ENCODE measurements at places on chromosomes 5 and 9.

- no peak for DNase-seq
These were observed 498.5 kb upstream of the TYRP1 start for GRCh38 chr9:12194731-12195130.

DNA sequence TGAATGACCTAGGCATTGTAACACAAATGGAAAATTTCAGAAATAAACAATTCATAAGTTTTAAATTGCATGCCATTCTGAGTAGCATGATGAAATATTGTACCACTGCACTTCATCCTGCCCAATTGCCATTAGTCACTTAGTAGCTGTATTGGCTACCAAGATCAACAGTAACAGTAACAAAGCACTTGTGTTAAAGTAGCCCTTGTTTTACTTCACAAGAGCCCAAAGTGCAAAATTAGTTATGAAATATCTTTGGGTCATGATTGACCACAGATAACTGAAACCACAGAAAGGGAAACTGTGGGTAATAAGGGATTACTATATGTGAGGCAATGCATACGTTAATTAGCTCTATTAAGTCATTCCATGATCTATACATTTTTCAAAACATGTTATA lies 33.3 kb upstream of the RORB start:
- DNase-seq: no peak

- DNase-seq: no peak
These were observed 750 bp downstream of the DNM1 start for GRCh38 chr9:128203707-128204551.

DNA sequence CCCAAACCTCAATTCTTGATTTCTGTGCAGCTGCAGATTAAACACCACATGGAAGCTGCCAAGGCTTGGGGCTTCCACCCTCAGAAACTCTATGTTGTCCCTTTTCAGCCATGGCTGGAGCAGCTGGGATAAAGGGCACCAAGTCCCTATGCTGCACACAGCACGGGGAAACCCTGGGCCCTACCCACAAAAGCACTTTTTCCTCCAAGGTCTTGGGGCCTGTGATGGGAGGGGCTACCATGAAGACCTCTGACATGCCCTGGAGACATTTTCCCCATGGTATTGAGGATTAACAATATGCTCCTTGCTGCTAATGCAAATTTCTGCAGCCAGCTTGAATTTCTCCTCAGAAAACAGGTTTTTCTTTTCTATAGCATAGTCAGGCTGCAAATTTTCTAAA lies 41.8 kb upstream of the CDH9 start:
- no peak for DNase-seq

GRCh38 chr9:112013266-112013665 lies 116.7 kb downstream of the UGCG start:
- no peak for DNase-seq

- DNase-seq: no peak
These were observed 11.6 kb upstream of the STX17 start for GRCh38 chr9:99894826-99895225.

DNA sequence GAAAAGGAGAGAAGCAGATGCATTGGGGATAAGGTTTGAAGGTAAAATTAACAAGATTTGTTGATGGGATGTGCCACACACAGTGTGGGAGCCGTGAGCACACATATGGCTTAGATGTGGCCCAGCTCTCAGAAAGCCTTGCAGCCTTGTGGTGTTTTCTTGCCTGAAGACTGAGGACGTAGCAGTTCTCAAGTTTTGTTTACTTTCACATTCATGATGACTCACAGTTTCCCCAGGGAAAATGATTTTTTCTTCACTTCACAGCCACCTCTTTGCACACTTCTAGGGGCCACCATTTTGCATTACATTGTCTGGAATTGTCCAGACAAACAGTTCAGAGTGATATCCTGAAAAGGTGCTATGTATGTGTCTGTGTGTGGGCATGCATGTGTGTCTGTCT lies 126.2 kb downstream of the BASP1 start:
- peak; percentile 43 for DNase-seq

DNA sequence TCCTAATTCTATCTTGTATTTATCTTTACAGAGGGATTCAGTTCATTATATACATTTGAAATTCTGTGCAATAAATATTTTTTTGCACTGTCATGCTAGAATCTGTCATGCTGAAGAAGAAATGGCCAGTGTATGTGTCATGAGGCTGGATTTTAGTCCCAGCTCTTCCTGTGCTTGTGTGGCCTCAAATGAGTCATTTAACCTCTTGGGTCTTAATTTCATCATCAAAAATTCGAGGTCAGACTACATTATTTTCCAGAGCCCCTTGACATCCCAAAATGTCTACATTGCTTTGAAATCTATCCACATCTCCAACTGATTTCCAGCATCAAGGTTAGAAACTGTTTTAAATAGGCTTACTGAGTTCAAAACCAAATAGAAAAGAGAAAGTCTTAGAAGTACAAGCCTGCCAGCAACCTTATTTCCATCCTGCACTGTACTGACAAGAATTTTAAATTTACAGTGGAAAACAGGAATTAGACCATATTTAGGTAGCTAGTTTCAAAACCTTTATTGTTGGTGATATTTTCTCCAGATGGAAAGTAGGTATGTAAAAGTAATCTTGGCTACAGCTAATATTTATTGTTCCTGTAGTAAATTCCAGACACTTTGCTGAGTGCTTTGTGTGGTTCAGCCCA lies 96.7 kb upstream of the MAMDC2 start:
- peak; percentile 64 for DNase-seq

Data from pulmonary artery endothelial cell (primary cell).